Stimulated activated CD8-positive, alpha-beta memory T cell treated with anti-CD3 and anti-CD28 coated beads, Interleukin-4, amount 100 ng/mL, for 1 hour (primary cell): ENCODE measurements at places on chromosomes 6 and 20.
A peak's percentile ranks its signal among the peaks of the same experiment; 100 is the strongest.

GRCh38 chr6:133889557-133890403 lies 867 bp downstream of the TCF21 start:
- no peak for DNase-seq

GRCh38 chr6:148608199-148608951 lies 138.5 kb upstream of the UST start:
- DNase-seq, result no peak

DNA sequence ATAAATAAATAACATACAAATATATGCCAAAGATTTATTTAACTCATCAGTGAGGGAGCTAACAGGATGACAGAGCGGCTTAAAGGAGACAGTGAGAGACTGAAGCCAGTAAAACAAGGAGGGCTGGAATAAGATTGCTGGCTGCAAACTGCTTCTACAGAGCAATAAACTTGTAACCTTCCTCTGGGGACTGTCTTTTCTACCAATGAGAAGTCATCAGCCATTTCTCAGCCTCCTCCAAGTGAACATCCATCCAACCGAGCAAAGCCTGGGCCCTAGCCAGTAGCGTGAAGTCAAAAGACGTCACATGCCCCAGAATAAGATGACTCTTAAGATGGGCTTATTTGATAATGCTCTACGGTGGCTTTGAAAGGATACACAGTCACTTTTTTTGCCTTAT lies 42.5 kb downstream of the CPXM1 start:
- DNase-seq, result no peak

DNA sequence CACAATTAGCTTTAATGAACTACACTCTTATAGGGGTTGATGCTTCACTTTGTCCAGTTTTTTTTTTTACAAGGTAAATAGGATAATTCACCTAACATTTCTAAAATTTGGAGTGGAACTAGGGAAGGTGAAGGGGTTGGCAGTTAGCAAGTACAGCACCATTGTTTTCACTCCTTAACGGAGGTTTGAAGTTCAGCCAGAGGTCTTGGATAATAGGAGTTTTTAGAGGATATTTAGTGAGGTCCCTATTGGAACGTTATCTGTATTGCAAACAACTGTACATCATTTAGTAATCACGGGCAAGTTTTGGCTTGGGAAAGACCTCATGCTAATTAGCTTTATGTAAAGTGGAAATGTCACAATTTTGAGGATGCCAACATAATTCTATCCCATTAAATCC lies 52.3 kb upstream of the TBX18 start:
- no peak for DNase-seq

- DNase-seq, result no peak
Observed at GRCh38 chr20:53768329-53768728, 174.7 kb upstream of the ZNF217 start.

DNA sequence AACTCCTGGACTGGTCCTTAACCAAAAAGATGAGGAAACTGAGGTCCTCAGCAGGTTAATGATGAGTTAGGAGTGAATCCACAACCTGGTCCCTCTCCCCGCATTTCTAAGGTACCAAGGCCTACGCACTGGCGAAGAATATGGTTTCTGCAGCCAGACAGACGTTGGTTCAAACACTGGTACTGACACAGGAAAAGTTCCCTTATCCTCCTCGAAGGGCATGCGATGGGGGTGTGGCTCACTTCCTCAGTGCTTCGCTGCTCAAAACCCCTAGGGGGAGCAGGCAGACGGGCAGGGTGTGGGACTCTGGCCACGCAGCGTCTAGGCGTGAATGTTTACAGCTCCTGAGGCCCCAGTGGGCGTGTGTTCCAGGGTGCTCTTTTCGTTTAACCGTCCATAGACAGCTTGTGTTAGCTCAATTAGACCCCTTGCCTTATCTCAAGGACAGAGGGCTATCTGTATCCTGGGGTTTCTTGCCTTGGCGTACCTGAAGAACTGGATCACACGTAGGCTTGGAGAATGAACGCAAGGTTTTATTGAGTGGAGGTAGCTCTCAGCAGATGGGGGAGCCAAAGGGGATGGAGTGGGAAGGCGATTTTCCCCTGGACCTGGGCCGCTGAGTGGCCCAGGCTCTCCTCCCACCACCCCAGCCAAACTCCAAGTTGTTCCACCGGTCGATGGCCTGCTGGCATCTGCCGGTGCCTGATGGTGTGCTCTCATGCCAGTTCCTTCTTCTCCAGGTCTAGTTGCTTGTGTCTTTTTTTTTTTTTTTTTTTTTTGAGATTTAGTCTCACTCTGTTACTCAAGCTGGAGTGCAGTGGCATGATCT lies 31.8 kb upstream of the PTPN1 start:
- peak; percentile 27 for DNase-seq

DNA sequence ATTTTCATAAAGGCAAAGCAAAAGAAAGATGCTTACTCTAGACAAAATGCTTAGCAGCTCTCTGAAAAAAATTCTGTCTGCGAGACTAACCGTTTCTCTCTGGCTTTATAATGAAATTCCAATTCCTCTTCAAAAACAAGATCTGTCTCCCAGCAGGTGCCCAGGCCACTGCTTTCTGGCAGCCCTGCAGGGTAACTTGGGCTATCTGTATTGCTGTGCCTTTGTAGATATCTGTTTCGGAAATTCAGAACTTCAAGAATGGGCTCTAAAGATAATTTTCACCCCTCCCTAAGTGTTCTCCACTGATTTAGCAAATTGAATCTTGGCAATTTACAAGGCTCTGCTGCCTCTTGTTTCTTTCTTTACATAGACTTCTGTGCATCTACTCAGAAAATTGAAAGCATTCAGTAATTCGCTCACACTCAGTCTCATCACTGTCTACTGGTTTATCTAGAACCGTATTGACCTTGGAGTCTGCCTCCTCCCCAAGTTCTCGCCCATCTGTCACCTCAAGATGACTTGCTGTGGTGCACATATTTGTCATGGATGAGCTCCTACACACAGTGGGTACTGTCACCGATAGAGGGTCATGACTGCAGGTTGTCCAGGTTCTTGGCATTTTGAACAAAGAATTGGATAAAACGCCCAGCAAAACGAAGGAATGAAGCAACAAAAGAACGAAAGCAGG lies 26.4 kb upstream of the FABP7 start:
- DNase-seq, result no peak

DNA sequence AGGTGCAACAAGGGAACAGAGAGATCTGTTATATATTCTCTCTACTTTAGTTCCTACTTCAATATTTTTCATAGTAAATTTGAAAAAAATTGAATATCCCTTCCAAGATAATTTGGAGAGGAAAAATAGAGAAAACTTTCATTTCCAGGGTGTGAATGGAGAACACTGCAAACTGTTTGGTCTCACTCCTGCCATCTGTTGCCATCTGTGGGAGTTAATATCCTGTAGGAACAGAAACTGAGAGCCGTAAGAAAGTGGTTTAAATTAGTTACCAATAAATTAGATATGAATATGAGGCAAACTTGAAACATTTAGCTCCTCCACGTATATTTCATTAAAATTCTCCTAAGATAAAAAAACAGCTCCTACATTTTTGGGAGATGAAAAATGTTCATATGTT lies 4.2 kb downstream of the ZNF337 start:
- DNase-seq, result no peak

DNA sequence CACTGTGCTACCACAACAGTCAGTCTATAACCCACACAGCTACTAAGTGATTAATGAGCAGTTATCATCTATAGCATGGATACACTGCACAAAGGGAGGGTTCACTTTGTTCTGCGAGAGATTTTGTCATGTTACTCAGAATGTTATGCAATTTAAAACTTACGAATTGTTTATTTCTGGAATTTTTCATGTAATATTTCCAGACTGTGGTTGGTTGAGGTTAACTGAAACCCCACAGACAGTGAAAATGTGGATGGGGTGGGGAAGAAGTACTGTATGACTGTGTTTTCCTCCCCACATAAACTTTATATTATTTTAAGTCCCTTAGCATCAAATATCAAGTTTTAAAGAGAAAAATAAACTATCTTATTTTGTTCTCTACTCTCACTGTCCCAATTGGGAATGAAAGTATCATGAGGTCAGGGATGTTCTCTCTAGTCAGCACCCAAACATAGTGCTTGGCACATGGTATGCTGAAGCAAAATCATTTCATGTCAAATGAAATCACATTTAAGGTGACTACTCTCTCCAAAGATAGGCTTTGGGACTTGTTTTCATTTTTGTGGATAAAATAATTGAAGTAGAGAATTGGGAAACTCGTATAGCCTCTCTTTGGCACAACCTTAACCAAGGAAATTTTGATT lies 25.4 kb downstream of the DOP1A start:
- DNase-seq, result no peak

- DNase-seq, result no peak
Observed at GRCh38 chr6:133995296-133995695, 42.3 kb downstream of the TBPL1 start.

GRCh38 chr6:88422831-88423230 lies 256.7 kb upstream of the CNR1 start:
- no peak for DNase-seq

DNA sequence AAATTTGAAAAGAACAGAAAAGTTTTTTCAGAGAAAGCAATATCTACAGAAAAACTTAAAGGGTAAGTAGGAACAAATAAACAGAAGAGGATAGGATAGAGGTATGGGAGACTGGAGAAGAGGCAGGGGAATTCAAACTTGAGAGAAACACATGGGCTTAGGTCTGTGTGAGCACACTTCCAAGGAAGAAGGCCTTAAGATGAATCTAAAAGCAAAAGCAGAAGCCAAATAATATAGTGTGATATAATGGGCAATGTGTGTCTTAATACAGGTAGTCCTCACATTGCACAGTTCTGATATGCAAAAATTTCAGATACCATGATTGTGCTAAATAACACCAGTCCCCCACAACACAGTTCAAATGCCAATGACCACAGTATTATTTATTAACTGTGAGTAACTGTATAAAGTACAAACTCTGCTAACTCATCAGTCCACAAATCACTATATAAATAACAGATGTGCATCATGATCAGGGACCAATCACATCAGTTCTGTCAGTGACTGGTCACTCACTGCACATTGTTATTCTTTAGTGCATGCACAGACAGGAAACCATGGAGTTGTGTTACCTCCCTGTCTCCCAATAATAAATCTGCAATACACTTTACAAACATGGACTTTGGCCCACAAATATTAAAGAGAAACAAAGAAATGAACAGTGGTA lies 18.6 kb downstream of the SNX14 start:
- DNase-seq, result no peak

GRCh38 chr20:31566658-31567379 lies 38.3 kb upstream of the ID1 start:
- no peak for DNase-seq

- no peak for DNase-seq
Observed at GRCh38 chr20:25033265-25033923, 24.5 kb downstream of the ACSS1 start.

GRCh38 chr6:34338377-34338776 lies 54.1 kb downstream of the NUDT3 start:
- no peak for DNase-seq

DNA sequence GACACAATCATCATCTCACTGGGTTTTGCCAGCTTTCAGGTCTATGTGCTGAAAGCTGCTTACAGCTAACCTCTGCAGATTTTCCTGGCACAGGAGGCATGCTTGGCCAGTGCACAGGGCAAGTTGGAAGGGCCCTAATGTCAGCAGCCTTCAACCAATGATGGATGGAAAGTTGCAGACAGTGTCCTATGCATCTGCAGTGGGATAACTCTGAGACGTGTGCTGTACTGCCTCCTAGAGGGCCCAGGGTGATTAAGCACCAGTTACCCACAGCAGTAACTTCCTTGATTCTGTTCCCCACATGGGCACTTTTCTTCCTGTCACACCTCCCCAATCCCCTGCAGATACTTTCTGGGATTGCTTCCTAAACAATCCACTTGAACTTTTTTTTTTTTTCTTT lies 38.6 kb downstream of the OVOL2 start:
- no peak for DNase-seq

DNA sequence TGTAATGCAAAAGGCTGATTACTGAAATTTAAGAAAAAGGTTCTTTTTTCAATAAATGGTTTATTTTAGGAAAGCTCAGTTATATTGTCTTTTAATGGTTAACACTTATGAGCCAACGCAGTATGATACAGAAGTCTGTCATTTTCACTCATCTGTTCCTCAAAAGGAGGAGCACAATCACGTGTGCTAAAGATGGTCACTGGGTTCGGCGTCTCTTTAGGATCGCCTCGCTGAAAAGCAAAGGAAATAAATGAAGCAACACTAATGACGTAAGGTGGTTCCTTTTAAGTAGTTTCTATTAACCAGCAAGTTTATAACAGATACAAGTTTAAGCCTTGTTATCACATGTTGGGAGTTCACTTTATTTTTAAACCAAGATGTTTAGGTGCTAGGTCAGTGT lies 125.7 kb downstream of the MAP3K4 start:
- DNase-seq, result no peak

GRCh38 chr20:36632487-36633284 lies 13.3 kb downstream of the SLA2 start:
- DNase-seq, result no peak

DNA sequence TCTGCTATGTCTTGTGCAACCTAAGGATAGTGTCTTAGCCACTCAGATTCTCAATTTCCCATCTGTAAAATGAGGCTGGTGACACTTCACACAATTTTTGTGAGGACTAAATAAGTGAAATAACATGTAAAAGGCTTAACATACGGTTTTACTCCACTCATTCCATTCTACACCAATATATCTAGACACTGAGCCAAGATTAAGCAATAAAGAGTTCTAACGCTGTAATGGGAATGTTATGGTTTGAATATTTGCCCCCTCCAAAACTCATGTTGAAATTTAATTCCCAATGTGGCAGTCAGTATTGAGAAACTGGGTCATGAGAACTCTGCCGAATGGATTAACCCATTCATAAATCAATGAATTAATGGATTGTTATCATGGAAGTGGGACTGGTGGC lies 301.0 kb downstream of the HACE1 start:
- no peak for DNase-seq

GRCh38 chr20:59158673-59159072 lies 4.9 kb upstream of the ZNF831 start:
- DNase-seq, result no peak
